Right atrium auricular region (tissue), 2 donors: ENCODE measurements at places on chromosomes 5 and 9. TPM values are rescaled to one million over a fixed set of nuclear protein-coding genes. Genes with fewer than 3 reads are reported as not detected.

Gene BARHL1
- not detected for total RNA-seq

Gene PCDH1
- total RNA-seq: 22.1 TPM

Gene LCN15
- 1.4 TPM for total RNA-seq

Gene ITGA2
- total RNA-seq: 1.5 TPM

Gene FUT7
- total RNA-seq: not detected

Gene CPLANE1
- total RNA-seq: 9.0 TPM

Gene BHMT2
- total RNA-seq: 8.1 TPM

Gene LTC4S
- 11.1 TPM for total RNA-seq

Gene CXCL14
- 0.33 TPM for total RNA-seq

Gene RALGPS1
- 9.7 TPM for total RNA-seq

Gene ZNG1E
- 15.9 TPM for total RNA-seq

Gene BICD2
- 32.2 TPM for total RNA-seq

Gene FBN2
- total RNA-seq: 4.6 TPM

Gene KIF4B
- total RNA-seq: not detected

Gene CMYA5
- 1,199 TPM for total RNA-seq

Gene PCDHGA6
- total RNA-seq: 5.3 TPM

Gene PCDHB3
- 0.83 TPM for total RNA-seq

Gene EDIL3
- 10.8 TPM for total RNA-seq

Gene EFNA5
- 19.2 TPM for total RNA-seq

Gene GOLPH3
- total RNA-seq: 63.7 TPM

Gene CNTFR
- 6.6 TPM for total RNA-seq

Gene F2R
- total RNA-seq: 46.7 TPM

Gene SOWAHA
- total RNA-seq: not detected

Gene ZNF483
- 6.9 TPM for total RNA-seq

Gene TMEM171
- not detected for total RNA-seq

Gene HRH2
- 8.0 TPM for total RNA-seq

Gene ST6GALNAC4
- 59.0 TPM for total RNA-seq

Gene PAIP1
- 80.3 TPM for total RNA-seq

Gene ARHGEF28
- total RNA-seq: 2.9 TPM

Gene TMED7
- total RNA-seq: 101 TPM

Gene ANKS6
- total RNA-seq: 8.7 TPM

Gene OR1J2
- total RNA-seq: not detected

Gene LSM11
- 1.6 TPM for total RNA-seq

Gene XPA
- 6.9 TPM for total RNA-seq

Gene NUTM2G
- total RNA-seq: not detected

Gene PCSK1
- total RNA-seq: 4.0 TPM

Gene GNPDA1
- total RNA-seq: 16.8 TPM

Gene MLANA
- total RNA-seq: not detected

Gene FSTL4
- not detected for total RNA-seq

Gene FAM200C
- 3.3 TPM for total RNA-seq

Gene CDC20B
- total RNA-seq: not detected

Gene MEF2C
- 57.5 TPM for total RNA-seq

Gene FAF2
- 14.4 TPM for total RNA-seq

Gene UBAC1
- total RNA-seq: 76.9 TPM

Gene LRRC8A
- 45.3 TPM for total RNA-seq

Gene IL5
- total RNA-seq: not detected

Gene STPG3
- not detected for total RNA-seq

Gene SRD5A1
- total RNA-seq: 0.67 TPM

Gene ENTREP1
- total RNA-seq: 12.1 TPM

Gene ARL14EPL
- not detected for total RNA-seq

Gene SMIM3
- 48.1 TPM for total RNA-seq

Gene PLK2
- 63.3 TPM for total RNA-seq

Gene QSOX2
- 6.3 TPM for total RNA-seq

Gene SPATA9
- total RNA-seq: not detected
